ENCODE measurements at places on chromosomes 2 and 18.

DNA sequence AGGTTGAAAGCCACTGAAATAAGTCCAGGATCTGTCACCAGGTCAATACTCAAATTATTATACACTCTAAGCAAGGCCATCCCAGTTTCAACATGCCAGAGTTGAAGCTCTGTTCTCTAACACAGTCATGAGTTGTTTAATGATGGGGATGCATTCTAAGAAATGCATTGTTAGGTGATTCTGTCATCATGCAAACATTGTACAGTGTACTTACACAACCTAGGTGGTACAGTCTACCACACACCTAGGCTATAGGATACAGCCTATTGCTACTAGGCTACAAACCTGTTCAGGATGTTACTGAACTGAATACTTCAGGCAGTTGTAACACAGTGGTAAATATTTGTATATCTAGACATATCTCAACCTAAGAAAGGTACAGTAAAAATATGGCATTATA, 162.2 kb downstream of the BAZ2B start:
- no peak for DNase-seq

DNA sequence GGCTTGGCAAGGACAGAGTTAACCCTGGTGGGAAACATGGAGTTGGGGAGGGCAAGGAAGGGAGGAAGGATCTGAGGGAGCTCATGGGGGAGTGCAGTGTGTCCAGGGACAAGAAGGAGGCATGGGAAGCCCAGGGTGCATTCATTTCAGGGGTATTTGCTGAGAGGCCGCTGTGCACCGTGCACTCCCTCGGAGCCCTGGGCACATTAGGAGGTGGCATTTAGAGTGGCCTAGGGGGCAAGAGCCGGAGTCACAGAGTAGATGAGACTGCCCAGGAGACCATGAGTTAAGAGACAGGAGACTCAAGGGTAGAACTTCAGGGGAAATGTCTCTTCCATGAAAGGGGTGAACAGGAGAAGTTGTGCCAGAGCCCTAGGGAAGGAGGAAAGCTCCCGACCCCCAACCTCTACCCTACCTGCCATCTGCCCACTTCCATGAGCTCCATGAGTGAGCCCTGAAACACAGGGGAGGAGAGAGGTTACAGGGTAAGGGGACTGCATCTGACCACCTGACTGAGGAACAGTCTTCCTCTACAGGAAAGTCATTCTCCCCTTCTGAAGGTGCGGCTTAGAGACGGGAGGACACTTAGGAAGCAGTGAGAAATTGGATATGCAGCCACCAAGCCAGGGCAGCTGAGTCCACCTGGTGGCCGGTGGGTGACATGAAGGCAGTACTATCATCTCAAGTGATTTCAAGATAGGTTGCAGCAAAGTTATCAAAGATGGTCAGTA, 58.5 kb upstream of the COPS8 start:
- DNase-seq: peak; percentile 22

GRCh38 chr18:38651736-38652135, 1086.1 kb upstream of the CELF4 start:
- DNase-seq: no peak

DNA sequence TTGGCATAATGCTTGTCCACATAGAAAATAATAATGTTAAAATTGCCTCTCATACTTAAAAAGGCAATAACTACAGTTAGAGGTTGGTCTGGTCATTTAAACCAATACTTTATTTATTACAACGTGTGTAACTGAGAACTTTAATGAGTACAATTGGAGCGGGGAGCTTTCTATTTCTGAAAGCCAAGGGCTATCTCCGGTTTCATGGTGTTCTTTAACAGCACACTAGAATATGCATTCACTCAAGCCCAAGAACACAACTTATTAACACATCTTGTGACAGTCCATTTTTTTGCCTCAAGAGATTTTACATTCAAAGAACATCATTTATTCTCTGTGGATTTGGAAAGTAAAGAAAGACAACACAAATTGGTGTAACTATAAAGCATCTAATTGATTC, 131.8 kb downstream of the KCNH7 start:
- DNase-seq: no peak

- DNase-seq: no peak
Measured at GRCh38 chr2:23587341-23587880, 202.4 kb downstream of the KLHL29 start.

GRCh38 chr2:144513388-144514101, 6.4 kb downstream of the ZEB2 start:
- DNase-seq: no peak

DNA sequence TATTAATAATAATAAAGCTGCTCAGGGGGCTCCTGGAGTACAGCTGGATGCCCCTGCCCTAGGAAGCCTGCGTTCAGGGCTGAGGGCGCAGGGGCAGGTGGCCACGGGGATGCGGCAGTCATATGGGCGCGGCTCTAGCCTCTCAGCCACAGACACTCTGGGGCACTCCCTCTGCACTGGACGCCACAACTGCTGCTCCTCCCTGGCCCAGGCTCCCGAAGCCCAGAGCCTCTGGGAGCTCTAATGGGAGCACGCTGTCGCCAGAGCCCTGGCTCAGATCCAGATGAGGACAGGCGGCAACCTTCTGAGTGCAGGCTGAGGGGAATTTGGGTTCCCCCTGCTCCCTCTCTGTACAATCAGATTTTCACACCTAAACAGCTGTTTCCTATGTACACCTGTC, 93.6 kb downstream of the MTCL1 start:
- no peak for DNase-seq

DNA sequence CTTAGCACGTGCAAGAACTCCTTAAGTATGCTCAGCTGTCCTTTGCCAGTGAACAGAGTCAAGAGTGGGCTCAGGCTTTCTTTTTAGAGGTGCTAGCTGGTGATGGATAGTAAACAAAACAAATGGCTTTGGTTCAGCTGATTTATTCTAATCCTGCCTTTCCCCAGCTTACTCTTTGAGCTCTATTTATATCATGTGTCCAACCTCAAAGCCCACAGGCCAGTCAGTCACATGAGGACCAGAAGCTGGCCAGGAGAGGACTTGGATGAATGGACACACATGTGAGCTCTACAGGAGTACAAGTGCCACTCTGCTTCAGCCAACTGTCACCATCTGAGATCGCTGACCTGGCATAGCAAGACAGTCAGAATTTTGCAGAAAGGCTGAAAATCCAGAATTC, 59.4 kb downstream of the STK39 start:
- no peak for DNase-seq

- DNase-seq: peak; percentile 40
Measured at GRCh38 chr2:212957624-212958023, 193.8 kb downstream of the IKZF2 start.

GRCh38 chr2:134140251-134140661, 113.6 kb upstream of the MGAT5 start:
- DNase-seq: no peak

- no peak for DNase-seq
Measured at GRCh38 chr2:220276741-220277444, 649.5 kb downstream of the SLC4A3 start.

- no peak for DNase-seq
Measured at GRCh38 chr2:71223767-71224333, 3.1 kb downstream of the PAIP2B start.

DNA sequence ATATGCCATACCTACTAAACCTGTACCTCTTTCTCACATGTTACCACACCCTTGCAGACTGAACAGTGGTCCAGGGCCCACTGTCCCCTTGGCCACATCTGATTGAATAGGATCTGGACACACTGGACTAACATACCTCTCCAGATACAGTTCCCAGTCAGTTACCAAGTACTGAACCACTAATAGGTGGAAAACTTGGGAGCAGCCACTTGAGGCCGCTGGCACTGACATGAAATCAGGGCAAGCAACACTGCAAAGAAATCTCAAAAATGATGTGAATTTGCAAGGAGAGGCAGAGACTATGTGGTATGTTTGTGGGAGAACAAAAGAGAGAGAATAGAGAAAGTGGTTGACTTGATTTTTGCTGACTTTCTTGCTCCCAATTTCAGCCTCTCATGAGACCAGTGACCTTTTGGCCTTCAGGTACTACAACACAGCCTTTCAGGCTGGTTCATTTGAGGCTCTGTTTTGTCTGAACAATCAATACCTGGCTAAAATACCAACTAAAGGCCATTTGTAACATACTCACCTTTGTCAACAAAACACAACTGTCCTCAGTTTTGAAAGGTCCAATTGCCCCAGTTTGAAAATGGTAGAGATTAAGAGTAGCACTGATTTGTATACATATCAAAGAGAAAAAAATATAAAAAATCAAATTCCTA, 7.8 kb downstream of the GRB14 start:
- DNase-seq: no peak

DNA sequence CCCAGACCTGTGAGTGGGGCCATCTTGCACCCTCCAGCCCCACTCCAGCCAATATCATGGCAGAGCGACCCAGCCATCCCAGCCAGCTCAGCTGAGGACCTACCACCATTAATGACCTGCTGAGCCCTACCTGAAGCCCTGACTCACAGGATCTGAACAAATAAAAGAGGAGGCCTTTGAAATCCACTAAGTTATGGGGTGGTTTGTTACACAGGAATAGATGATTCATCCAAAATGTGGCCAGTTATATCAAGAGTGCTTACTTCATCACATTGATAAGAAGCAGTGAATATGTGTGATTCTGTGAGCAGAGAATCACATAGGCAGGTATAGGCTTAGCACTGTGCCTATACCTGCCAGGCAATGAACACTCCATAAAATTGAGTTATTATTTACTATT, 34.7 kb upstream of the FAM124B start:
- no peak for DNase-seq

- peak; percentile 48 for DNase-seq
Measured at GRCh38 chr2:143252138-143252907, 123.1 kb downstream of the ARHGAP15 start.

- DNase-seq: no peak
Measured at GRCh38 chr2:181308766-181309515, 148.2 kb upstream of the ITGA4 start.

GRCh38 chr2:26587994-26588393, 53.2 kb downstream of the CIB4 start:
- no peak for DNase-seq

GRCh38 chr2:54042341-54042740, 71.5 kb upstream of the PSME4 start:
- DNase-seq: no peak

DNA sequence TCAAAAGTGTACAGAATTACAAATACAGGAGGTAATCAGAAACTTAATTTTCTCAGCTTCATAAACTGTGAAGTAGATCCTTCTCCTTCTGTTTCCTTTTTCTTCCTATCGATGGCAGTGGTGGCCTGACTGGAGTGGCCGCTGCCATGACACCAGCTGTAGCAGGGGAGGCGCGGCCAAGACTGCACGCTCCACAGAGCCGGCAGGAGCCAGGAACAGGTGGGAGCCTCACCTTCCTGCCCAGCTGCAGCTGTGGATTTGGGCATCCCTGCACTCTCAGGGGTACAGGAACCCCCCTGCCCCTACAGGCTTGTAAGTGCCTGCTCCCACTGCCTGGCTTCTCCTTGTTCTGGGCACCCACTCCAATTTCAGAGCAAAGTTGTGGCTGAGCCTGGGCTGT, 76.1 kb downstream of the EPB41L3 start:
- no peak for DNase-seq

DNA sequence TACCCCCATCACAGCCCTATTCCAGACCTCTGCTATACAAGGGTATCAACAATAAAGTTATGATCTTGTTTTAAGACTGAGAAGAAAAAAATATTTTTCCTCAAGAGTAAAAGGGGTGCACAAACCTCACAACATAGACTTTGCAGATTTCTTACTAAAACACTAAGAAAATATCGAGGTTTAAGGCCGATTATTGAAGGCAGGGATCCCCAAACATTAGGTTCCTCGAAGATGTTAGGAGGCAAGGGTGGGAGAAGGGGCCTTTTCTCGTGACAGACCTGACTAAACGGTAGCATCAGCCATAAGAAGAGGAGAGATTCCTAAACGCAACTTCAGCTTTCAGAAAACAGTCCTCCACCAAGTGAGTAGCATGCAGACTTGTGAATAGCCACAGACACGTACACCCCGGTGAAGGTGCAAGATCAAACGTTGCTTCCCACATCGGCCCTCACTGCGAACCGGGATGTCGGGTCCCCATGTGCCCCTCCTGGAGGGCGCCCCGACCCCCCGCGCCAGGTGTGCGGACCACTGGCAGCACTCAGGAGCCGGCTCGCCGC, 678 bp downstream of the PIAS2 start:
- peak; percentile 22 for DNase-seq

GRCh38 chr18:79367989-79368388, 27.7 kb upstream of the NFATC1 start:
- no peak for DNase-seq

- DNase-seq: no peak
Measured at GRCh38 chr2:45781464-45781811, 130.0 kb downstream of the PRKCE start.

- no peak for DNase-seq
Measured at GRCh38 chr2:106982350-106982749, 96.4 kb upstream of the ST6GAL2 start.

GRCh38 chr2:71282493-71282892, 49.1 kb upstream of the ZNF638 start:
- no peak for DNase-seq

- no peak for DNase-seq
Measured at GRCh38 chr2:74037379-74037860, 52.7 kb downstream of the TET3 start.

DNA sequence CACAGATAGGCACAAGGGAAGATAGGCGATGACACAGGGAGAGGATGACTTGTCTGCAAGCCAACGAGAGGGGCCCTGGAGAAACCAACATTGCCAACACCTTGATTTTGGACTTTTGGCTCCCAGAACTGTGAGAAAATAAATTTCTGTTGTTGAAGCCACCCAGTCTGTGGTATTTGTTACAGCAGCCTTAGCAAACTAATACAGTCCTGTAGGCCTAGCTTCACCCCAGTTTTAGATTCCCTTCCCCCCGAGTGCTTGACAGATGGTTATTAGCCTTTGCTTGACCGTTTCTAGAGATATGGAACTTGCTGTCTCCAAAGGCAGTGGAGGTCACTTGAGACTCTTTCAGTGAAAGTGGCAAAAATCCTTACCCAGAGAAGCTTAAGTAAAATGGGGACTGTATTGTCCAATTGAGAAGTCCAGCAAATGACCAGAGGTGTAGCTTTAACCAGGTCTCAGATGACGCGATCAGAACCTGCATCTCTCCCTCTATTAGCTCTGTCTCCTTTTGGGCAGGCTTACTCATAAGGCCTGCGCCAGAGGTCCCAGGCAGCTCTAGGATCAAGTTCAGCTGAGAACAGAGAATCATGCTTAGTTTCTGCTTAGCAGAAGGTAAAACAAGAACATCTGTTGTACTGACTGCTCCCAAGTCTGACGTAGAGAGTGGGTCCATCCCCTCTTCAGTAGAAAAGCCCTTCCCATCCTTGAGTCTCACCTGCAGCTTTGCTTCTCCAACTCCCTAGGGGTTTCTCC, 50.4 kb downstream of the MFSD6 start:
- DNase-seq: no peak

GRCh38 chr2:23330214-23330613, 54.8 kb upstream of the KLHL29 start:
- no peak for DNase-seq

DNA sequence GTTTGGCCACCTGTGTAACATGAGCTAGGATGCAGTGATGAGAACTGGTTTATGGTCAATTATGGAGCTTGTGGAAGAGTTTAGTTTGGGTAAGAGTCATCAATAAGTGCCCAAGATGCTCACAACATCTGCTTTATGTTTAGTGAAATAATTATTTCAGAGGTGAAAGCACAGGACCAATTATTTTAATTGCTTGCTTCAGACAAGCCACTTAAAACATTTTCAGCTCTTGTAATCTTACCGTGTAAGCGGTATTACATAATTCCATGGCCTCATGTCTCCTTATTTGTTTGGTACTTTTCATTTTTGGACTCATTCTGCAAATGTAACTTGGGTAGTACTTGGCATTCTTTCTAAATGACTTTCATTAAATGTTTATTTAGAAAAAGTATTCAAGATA, 5.4 kb downstream of the B3GNT2 start:
- DNase-seq: no peak
